ENCODE measurements at places on chromosomes 12 and 14.

- no peak for DNase-seq
- H3K4me1 ChIP-seq = peaks cover 9% of the 10 kb centered on the region
- H3K27me3 ChIP-seq = no peaks in the 10 kb centered on the region
- H3K27ac ChIP-seq = no peak overlapping the region
- no peaks in the 10 kb centered on the region for H3K36me3 ChIP-seq
Measured at GRCh38 chr14:95541346-95541745, 6.5 kb downstream of the GLRX5 start.

DNA sequence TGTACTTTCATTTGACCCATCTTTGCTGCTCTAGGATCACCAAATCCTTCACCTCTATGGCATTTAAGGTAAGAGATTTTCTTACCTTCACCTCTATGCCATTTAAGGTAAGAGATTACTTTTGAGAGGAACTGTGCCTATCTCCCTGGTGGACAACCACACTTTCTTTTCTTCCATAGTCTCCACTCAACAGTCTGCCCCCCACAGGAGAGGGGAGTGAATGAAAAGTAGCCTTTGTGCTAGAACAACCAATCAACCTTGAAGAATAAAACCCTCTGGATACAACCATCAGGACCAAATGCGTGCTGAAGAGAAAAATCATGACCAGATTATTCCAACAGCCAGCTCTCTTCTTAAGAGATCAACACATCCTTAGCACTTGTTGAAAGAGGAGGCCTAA, 258.6 kb upstream of the TMPO start:
- H3K27ac ChIP-seq = no peak overlapping the region
- H3K27me3 ChIP-seq = no peaks in the 10 kb centered on the region
- no peaks in the 10 kb centered on the region for H3K4me1 ChIP-seq
- no peaks in the 10 kb centered on the region for H3K36me3 ChIP-seq

DNA sequence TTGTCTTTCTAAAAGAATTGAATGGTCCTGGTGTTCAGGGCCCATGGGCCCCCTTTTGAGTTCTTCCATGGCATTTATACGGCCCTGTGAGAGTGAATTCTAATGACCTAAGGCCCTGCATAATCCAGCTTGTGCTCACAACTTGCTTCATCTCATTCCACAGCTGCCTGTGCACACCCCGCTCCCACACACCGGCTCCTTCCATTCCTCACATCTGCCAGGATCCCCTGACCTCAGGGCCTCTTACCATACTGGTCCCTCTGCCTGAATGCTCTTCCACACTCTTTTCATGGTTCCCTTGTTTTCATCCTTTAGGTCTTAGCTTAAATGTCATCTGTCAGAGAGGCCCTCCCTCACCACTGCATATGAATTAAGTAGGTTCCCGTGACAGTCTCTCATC, 49.5 kb upstream of the EGLN3 start:
- H3K4me1 ChIP-seq = 0 out of 2 replicates have a peak, but pooled peaks cover 6% of the 10 kb centered on the region
- H3K36me3 ChIP-seq = no peaks in the 10 kb centered on the region
- no peaks in the 10 kb centered on the region for H3K27me3 ChIP-seq

DNA sequence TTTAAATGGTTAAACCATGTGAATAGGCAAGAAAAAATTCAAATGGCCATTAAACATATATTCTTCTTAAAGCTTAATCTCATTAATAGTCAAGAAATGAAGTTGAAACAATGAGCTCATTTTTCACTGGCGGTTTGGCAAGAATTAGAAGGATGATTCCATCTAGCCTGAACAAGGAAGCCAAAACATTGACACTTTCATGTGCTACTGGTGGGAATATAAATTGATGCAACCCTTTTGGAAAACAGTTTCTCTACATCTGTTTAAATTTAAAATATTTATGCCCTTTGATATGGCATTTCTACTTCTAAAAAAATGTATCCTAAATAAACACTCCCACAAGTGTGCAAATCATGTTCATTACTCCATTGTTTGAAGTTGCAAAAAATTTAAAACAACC, 174.7 kb upstream of the HIF1A start:
- no peaks in the 10 kb centered on the region for H3K36me3 ChIP-seq
- peaks cover 3% of the 10 kb centered on the region for H3K4me1 ChIP-seq
- no peak overlapping the region for H3K27ac ChIP-seq
- no peak overlapping the region for H3K4me3 ChIP-seq
- DNase-seq = no peak

DNA sequence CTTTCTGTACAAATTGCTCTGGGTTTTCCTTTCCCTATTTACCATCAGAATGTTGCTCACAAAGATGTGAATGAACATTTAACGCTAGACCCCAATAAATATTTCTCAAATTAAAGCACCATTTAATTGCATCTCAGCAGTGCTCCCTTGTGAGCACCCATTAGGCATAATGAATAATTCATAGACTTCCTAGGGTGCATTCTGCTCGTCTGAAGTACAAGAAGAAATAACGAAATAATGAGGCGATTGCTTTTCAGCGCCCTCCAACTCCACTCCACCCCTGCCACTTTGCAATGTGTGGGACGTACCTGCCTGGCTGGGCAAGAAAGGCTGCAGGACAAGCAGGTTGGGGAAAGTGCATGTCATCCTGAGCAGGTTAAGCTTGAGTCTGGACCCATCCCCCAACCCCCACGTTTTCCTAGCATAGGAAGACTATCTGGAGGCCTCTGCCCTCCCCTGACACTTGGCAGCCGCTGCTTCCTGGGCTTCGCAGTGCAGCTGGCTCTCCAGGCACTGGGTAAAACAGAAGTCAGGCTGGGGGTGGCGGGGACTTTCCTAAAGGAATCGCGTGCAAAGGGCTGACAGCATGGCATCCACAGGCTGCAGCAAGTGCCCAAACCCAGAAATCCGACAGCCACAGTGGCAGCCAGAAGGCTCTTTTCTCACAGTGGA, 253.7 kb downstream of the DUSP6 start:
- H3K4me1 ChIP-seq = no peaks in the 10 kb centered on the region
- H3K27me3 ChIP-seq = no peaks in the 10 kb centered on the region
- H3K27ac ChIP-seq = no peak overlapping the region

GRCh38 chr12:12272869-12273268, 6.0 kb upstream of the LRP6 start:
- no peaks in the 10 kb centered on the region for H3K27me3 ChIP-seq
- peak; percentile 15 for DNase-seq
- no peaks in the 10 kb centered on the region for H3K36me3 ChIP-seq
- H3K27ac ChIP-seq = peak overlapping the region; percentile 31
- no peak overlapping the region for H3K4me3 ChIP-seq

DNA sequence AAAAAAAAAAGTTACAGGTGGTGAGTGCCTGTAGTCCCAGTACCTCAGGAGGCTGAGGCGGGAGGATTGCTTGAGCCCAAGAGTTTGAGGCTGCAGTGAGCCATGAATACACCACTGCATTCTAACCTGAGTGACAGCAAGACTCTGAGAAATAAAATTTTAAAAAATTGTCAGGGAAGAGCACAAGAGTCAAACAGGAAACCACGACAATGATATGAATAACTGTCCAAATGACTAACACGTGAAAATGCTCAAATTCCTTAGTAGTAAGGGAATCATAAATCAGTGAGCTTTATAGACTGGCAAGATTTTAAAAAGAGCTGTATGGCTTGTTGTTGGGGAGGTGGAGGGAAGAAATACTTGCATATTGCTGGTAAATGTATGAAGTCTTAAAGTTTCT, 12.9 kb upstream of the ASPG start:
- H3K36me3 ChIP-seq = no peaks in the 10 kb centered on the region
- H3K4me3 ChIP-seq = no peak overlapping the region
- no peaks in the 10 kb centered on the region for H3K27me3 ChIP-seq
- no peak overlapping the region for H3K27ac ChIP-seq

GRCh38 chr12:18868717-18869116, 130.8 kb downstream of the CAPZA3 start:
- peaks cover 5% of the 10 kb centered on the region for H3K4me1 ChIP-seq
- no peaks in the 10 kb centered on the region for H3K27me3 ChIP-seq
- DNase-seq = no peak
- no peaks in the 10 kb centered on the region for H3K36me3 ChIP-seq
- no peak overlapping the region for H3K27ac ChIP-seq
- no peak overlapping the region for H3K4me3 ChIP-seq

- no peak overlapping the region for H3K4me3 ChIP-seq
- H3K27me3 ChIP-seq = no peaks in the 10 kb centered on the region
- H3K4me1 ChIP-seq = no peaks in the 10 kb centered on the region
- DNase-seq = no peak
Measured at GRCh38 chr12:10121278-10121677, 8.7 kb downstream of the CLEC7A start.

GRCh38 chr12:93039062-93039461, 110.0 kb upstream of the EEA1 start:
- H3K4me3 ChIP-seq = no peak overlapping the region
- H3K36me3 ChIP-seq = no peaks in the 10 kb centered on the region
- DNase-seq = no peak
- H3K27me3 ChIP-seq = no peaks in the 10 kb centered on the region
- H3K4me1 ChIP-seq = peaks cover 36% of the 10 kb centered on the region

- H3K36me3 ChIP-seq = no peaks in the 10 kb centered on the region
- H3K27ac ChIP-seq = no peak overlapping the region
- H3K4me1 ChIP-seq = peaks cover 32% of the 10 kb centered on the region
- DNase-seq = no peak
- H3K4me3 ChIP-seq = no peak overlapping the region
- H3K27me3 ChIP-seq = no peaks in the 10 kb centered on the region
Measured at GRCh38 chr14:102691763-102692162, 85.5 kb upstream of the TRAF3 start.

- H3K27ac ChIP-seq = no peak overlapping the region
- DNase-seq = no peak
- no peak overlapping the region for H3K4me3 ChIP-seq
- no peaks in the 10 kb centered on the region for H3K4me1 ChIP-seq
Measured at GRCh38 chr12:128800606-128801005, 23.2 kb downstream of the SLC15A4 start.

DNA sequence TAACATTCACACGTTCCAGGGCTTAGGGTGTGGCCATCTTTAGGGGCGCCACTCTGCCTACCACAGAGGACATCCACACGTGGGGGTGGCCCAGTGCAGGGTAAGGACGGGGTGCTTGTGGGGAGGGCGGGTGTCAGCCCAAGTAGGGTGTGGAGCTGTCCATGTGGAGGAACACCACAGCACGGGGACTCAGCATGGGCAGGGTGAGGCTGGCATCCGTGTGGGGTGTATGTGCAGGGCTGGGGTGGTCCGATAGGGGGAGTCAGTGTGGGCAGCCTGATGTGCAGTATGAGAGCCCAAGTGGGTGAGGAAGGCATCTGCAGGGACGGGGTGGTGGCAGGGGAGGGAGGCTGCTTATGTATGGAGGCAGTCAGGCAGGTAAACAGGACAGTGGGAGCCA, 17.7 kb downstream of the PSMC1 start:
- DNase-seq = no peak
- H3K36me3 ChIP-seq = no peaks in the 10 kb centered on the region
- H3K4me3 ChIP-seq = no peak overlapping the region

Measured in Caco-2 (cell line).